ENCODE measurements at places on chromosomes 1 and 21.

DNA sequence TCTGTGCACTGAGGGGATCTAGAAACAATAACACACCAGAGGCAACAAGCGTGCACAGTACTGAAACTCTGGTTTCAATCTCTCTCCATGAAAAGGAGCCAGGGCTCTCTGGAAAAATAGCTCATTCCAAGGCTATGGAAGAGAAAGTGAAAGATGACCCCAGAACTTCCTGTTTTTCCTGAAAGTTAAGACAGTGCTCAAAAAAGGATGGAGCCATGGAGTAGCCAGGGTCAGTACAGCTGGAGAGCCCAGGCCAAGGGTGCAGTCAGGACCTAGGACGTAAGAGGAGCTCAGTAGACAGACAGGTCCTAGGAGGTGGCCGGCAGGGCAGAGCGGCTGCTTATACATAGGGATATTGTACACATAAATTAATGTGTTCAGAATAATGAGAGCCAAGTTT is 19.1 kb downstream of the NOL9 start:
- no peak for DNase-seq

GRCh38 chr1:168079761-168080160 is 57.0 kb downstream of the GPR161 start:
- DNase-seq = no peak

DNA sequence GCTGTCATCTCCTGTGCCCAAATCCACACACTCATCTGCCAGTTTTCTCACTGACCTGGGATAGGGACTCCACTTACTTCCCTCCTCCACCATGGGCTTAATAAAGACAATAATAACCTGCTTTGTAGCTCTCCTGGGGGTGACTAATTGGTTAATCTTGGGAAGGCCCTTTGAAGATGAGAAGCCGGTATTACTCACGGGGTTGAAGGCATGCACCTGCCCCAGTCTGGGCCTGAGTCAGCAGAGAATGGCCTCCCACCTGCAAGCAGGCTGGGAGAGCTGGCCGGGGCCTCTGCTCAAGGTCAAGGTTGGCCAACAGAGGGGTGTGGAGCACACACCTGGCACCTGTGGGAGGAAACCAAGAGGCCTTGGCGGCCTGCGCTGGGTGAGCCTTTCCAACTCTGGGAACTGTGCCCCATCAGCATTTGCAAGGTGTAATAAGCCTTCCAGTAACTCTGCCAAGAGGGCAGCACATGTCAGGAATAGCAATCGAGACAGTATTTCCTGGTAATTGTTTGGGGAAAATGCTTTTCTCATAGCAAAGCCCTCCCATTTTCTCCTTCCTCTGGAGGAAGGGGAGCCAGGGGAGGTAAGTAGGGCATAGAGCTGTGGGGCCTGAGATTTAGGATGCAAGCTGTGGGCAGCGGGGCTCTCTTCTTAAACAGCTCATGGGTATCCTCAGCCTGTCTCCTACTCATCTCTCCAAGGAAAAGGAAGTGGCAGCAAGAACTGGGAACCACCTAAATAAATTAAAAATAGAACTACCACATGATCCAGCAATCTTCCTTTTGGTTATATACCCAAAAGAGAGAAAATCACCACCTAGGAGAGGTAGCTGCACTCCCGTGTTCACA is 49.0 kb downstream of the TOMM20 start:
- peak; percentile 60 for DNase-seq

GRCh38 chr1:72281637-72282270 is 585 bp downstream of the NEGR1 start:
- no peak for DNase-seq

GRCh38 chr1:8892026-8892425 is 13.5 kb upstream of the ENO1 start:
- no peak for DNase-seq

GRCh38 chr21:45572783-45573451 is 30.7 kb upstream of the SLC19A1 start:
- DNase-seq = no peak

GRCh38 chr1:200751717-200752116 is 13.0 kb downstream of the CAMSAP2 start:
- DNase-seq = peak; percentile 64

- DNase-seq = no peak
These were observed 76.0 kb downstream of the POFUT2 start for GRCh38 chr21:45211661-45212060.

DNA sequence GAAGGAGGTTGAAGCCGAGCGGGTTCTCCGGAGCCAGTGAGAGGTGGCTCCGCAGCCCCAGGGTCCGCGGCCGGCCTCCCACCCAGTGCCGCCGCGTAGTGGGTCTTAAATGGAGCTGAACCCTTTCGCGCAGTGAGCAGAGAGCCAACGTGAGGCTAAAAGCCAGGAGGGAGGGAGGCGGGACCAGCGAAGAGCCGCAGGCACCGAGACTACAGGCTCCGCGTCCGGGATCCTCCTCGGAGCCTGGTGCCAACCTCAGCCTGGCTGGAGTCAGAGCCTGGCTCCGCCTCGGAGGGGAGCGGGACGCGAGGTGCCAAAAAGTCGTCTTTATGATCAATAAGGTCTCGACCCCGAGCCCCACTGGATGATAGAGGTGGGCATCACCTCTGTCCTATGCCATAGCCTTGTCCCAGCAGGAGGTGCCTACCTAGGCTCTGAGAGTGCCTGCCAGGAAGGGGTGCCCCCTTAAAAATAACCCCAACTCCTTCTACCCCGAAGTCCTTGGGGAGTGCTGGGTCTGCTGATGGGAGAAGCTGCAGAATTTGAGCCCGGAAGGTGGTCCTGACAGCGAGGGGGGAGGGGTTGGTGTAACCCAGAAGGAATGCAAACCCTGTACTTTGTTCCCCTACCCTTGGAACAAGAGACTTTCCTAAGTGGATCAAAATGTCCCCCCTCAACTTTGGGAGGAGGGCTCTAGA is 1.6 kb downstream of the IGSF21 start:
- DNase-seq = no peak

GRCh38 chr21:39564200-39564599 is 48.5 kb upstream of the B3GALT5 start:
- DNase-seq = no peak

GRCh38 chr1:53585129-53585528 is 125.9 kb downstream of the DMRTB1 start:
- no peak for DNase-seq

GRCh38 chr1:201500670-201501120 is 6.2 kb downstream of the CSRP1 start:
- DNase-seq = no peak

DNA sequence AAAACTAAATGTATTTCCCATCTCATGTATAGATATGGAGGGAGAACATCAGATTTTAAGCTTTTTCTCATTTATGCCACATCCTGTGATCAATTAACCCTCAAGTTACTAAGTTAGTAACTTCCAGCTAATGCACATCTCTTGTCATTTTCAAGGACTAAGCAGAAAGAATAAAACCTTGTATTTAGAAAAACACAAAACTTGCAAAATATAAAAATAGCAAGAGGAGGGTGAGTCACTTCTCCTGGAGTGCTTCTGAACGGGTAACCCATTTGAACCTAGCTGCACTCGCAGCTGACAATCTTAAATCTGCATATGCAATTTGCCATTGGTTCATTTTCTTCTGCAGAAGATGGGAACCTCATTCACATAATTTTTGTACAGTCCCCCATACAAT is 500.5 kb downstream of the SETD4 start:
- no peak for DNase-seq

DNA sequence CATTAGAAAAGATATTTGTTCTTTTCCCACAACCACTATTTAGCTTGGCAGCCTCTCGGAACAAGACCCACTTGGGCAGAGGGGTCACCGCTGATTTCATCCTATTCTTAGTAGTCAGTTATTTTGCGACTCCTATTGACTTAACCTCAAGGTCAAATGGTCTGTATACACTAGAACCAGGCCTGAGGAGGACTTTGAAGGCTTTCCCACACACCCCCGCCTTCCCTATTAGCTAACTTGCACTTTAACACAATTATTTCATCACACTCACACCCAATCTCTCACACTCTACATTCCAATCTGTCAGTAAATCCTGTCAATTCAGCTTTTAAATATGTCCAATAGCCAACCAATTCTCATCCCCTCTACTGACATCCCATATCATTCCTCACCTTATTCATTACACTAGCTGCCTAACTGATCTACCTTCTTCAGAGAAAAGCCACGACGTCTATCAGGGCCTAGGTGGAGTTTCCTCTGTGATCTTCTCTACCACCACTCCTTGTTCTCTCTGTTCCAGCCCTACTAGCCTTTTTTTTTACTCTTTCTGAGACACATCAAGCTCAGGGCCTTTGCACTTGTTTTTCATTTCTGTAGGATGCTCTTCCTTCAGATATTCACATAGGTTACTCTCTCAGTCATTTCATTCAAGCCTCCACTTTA is 1.0 kb upstream of the NIBAN1 start:
- DNase-seq = no peak

- DNase-seq = no peak
These were observed 2.0 kb upstream of the OR2T3 start for GRCh38 chr1:248471154-248471553.

DNA sequence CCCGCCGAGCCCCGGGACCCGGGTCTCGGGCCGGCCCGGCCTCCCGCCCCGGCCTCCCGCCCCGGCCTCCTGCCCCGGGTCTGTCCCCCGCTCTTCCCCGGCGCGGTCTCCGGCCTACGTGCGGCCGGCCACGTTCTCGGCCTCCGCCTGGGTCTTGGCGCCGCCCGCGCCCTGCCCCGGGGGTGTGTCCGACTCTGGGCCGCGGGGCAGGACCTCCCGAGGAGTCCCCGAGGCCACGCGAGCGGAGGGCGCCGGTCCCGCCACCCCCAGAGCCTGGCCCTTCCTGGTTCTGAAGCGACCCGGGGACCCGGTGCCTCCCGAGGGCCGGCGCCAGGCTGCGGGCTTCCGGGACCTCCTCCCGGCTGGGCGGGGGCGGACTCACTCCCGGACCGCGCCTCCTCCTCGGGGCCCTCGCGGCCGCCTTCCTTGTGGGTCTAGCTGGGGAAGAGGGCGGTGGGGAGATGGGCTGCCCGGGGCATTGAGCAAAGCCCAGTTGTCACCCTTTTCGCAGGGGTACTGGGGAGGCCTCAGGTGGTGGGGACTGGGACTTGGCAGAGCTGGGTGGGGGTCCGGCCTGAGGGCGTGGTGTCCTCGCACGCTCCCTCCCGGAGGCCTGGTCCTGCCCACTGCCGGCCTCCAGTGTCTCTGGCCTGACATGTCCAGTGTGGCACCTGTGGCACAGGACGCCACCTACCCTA is 558 bp downstream of the PFKL start:
- DNase-seq = peak; percentile 57

DNA sequence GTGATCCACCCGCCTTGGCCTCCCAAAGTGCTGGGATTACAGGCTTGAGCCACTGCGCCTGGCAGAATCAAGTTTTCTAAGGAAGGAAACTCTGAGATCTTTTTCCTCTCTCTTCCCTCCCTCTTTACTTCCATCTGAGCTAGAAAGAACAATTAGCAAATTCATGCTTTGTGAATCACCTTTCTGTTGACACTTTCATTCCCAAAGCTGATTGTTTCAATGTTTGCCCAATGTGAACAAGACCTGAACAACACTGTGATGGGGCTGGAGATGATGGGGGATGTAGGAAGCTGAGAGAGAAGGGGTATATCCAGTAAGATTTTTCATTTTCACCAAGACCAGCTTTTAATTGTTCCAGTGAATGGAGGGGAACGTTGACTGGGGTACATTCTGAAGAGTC is 5.7 kb upstream of the TENT5B start:
- no peak for DNase-seq

DNA sequence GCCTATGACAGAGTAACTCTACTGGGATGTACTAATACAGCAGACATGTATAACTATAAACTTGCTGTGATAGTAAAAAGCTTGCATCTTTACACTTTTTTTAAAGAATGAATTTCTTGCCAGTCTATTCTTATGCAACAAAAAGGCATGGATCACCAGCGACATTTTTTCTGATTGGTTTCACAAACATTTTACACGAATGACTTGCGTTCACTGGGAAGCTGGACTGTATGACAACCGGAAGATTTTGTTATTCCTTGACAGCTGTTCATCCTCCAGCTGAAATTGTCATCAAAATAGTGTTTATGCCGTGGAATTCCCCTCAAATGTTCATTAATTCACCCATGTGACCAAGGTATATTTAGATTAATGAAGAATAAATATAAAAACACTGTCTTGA is 131.0 kb downstream of the XPR1 start:
- DNase-seq = no peak

DNA sequence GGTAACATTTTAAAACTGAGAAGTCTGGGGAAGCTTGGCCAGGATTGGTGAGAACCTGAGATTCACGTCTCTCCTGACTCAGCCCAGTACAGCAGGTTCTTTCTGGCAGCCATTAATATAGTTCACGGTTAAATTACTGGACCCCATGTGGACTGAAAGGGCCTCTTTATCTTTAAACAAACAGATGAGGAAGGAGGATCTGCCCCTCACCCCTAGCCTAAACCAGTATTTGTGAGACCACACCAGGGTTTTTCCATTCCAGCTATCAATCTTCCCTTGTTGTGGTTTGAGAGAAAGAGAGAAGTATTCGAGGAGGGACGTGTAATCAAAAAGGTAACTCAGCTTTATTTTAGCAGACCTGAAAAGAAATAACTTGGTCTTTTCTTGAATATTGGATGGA is 137.1 kb downstream of the PROX1 start:
- DNase-seq = no peak

DNA sequence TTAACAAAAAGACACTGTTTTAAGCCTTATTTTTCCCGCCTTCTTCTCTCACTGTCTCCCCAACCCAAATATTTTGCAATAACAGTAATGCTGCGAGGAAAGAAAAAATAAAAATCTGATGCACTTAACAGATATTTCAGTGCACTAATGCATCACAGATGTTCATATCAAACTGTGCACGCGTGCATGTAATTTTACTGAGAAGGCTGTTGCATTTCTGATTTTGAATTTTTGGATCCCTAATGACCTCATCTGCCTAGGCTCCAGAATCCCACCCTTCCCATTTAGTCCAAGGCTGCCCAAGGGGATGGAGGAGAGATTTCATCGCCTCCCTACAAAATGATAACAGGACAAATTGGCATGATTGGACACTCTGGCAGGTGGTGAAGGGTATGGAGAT is 5.5 kb downstream of the TRABD2B start:
- no peak for DNase-seq

DNA sequence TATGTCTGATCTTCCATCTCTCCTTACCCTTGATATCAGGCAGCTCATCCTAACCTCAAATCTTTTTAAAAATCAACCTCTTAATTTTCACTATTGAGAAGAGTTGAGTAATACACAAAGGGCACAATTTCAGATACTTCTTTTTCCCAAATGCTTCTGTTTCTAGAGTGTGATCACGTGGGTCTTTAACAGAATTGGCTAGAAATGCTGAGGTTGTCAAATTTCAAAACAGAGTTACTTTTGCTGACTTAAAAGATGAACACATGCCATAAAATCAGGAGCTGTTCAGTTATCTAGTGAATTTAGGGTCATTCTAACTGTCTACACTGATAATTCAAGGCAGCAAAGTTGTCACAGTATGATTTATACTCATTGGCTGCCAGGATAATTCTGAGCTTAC is 63.6 kb upstream of the NGF start:
- no peak for DNase-seq

- DNase-seq = no peak
These were observed 991 bp downstream of the SELENBP1 start for GRCh38 chr1:151371370-151372057.

GRCh38 chr1:183206538-183207122 is 20.6 kb downstream of the LAMC2 start:
- no peak for DNase-seq

All from RKO (cell line).